ENCODE measurements at places on chromosomes 3 and 15.

- no peak for DNase-seq
Observed at GRCh38 chr15:36358523-36358922, 220.9 kb upstream of the CDIN1 start.

GRCh38 chr3:38031022-38031994, 1.9 kb upstream of the PLCD1 start:
- no peak for DNase-seq

DNA sequence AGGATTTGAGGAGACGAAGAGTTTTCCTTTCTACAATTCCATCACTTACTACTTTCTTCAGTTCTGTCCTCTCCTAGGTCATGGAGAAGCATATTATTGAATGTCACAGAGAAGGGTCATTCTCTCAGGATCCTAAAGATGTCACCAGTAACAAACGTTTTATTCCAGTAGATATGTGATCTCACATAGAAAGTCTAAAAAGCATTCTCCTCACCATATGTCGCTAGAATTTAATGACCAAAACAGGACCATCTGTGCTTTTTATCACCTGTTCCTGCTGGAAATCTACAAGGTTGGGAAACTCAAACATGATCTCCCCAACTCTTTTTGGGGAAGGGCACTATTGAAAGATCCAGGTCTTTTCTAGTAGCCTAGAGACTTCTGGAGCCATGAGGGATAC, 24.0 kb upstream of the FRMD5 start:
- DNase-seq, result no peak

DNA sequence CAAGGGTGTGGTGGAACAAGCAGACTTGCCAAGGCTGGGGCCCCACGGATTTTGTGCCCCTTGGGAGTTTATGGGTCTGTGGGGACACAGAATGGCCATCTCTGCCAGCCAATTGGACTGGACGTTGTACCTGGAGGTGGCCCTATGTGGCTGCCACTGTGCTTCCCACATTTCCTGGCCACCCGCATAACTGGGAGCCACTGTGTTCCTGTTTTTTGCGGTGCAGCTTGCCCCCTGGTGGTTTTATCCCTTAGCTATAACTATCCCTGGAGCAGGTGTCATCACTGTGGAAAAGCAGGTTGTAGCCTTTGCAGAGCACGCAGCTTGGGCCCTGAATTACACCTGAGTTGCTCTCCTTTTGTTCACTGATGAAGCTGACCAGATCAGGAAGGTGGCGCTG, 306.3 kb downstream of the ZPLD1 start:
- DNase-seq, result no peak

DNA sequence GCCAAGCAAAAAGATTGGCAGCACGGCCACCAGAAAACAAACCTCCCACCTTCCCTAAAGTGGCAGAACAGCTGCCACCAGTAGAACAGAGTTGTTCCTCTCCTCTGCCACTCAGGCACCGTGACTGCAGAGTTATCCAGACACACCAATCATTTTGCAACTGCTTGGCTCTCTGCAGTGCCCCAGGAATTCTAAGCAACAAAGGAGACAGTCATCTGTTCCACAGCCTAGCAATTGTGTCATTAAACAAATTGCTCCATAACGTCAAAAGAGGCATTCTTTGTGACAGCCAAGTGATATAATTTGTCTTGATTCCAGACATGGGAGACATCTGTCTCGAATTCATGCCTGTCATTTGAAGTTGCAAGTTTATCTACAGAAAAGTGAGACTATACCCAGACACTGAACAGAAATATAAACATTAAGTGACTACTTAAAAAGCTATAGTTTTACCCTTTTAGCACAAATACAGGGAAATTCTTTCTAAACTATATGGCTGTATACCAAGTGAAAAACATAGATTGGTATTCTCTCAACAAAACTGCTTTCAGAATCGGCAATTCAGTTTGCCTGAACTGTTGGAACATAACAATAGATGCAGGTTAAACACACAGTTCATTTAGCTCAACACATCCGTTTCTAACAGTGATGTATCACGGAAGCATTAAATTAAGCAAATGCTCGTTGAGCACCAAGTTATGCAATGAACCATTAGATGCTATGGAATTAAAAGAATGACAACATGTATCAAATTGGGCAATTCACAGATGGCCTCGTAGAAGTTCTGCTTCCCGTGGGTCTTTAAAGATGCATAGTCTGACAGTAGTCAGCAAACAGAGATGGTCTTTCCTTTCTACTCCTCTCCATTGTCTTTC, 281.3 kb downstream of the FGF12 start:
- DNase-seq, result no peak

- no peak for DNase-seq
Observed at GRCh38 chr3:59107856-59108815, 58.3 kb upstream of the CFAP20DC start.

- DNase-seq, result no peak
Observed at GRCh38 chr3:31041161-31041978, 146.9 kb upstream of the GADL1 start.

- DNase-seq, result no peak
Observed at GRCh38 chr3:67292356-67293121, 294.4 kb downstream of the KBTBD8 start.

DNA sequence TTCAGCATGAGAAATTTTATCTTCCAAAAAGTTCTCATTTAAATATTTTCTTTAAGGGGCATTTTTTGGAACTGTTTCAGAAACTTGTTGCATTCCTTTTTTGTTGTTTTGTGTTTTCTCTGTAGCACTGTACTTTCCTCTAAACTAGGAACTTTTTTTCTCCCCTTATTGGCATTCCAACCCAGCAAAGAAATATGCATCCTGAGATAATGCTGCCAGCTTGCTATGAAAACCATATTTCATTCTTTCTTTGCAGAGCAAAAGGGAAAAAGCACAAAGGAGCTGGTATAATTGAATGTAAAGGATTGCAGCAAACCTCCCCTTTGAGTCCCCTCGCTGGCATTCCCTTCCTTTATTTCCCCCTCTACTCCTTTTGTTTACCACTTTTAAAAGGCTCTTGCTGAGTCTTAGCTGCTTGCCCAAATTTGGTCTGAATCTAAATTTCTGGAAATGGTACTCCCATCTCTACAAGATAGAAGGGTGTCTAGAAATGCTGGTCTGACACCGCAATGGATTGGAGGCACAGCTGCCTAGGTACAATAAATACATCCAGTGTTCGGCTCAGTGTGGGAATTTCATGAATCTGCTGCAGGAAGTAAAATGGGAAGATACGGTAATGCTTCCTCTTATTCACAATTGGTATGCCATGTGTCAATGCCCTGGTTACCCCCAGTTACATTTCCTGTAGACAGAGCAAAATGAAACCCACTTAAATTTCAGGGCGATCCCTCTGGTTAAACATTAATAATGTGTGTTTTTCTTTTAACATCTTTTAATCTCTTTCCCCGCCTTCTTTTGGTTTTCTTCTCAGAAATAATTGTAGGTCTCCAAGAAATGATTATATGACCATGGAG, 156.6 kb downstream of the MEIS2 start:
- no peak for DNase-seq

GRCh38 chr3:58799271-58799670, 132.7 kb upstream of the FAM3D start:
- DNase-seq, result no peak

DNA sequence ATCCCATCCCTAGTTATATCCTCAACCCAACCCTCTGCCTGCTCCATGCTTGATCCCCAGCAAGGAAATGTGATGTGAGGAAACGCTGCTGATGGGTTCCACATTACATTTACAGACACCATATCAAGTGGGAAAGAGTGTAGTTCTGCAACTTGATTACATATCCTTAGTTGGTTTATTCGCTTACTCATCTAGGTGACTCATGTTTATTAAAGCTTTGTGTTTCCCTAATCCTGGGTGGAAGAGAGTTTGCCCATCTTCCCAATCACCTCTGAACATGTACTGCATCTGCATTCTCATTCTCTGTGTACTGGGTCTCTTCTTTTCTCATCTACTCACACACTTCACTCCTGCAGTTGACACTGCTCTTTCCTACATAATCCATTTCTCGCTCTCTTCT, 91.7 kb upstream of the PDZRN3 start:
- DNase-seq, result no peak

GRCh38 chr3:185421577-185422232, 58.8 kb downstream of the MAP3K13 start:
- no peak for DNase-seq

DNA sequence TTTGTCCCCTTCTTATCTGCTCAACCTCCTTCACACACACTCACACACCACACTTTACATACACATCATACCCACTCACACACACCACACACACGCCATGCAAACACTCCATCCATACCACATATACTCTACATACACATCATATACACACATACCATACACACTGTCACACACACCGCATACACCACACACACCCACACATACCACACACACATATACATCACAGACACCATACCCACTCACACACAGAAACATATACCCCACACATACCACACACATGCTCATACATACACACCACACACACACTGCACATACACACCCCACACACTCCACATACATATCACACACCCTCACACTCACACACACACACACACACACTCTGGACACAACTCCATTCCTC, 54.3 kb upstream of the ACP3 start:
- DNase-seq, result no peak

DNA sequence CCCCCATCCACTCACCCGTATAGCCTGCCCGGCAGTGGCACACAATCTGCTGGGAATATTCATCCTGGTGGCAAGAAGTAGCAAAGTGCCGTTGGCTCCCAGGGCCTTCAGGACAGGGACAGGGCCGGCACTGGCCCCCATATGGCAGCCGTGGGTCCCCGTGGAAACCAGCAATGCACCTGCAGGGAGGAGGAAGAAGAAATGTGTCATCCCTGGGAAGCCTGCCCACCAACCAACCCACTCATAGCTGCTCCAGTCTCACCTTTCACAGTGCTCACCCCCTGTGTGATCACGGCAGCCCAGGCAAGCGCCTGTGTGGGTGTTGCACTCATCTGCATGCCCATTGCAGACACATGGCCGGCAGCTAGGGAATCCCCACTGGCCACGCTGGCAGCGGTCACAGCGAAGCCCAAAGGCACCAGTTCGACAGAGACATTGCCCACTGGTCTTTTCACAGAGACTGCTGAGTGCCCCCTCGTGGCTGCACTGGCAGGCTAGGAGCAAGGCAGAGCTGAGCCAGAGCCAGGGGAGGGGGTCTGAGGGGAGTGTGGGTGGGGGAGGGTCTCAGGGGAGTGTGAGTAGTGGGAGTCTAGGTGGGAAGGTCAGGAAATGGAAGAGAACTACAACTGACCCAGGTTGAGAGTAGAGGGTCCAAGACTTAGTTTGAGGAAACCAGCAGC, 4.5 kb upstream of the USP19 start:
- DNase-seq, result no peak

- no peak for DNase-seq
Observed at GRCh38 chr3:14306142-14306541, 96.3 kb upstream of the SLC6A6 start.

DNA sequence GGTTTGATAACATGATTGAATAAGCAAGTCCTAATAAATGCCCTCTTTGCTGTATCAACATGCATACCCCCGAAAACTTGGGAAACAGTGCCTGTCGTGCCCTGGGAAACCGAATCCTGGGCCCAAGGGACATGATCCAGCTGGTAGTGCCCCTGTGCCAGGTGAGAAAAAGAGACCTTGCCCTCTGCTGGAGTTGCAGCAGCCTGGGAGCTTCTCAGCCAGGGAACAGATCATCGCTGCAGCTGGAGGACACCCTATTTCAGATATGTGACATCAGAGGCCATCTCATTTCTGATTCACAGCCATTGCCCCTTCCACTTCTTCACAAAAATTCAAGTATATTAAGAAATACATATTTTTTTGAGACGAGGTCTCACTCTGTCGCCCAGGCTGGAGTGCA, 32.3 kb downstream of the STOML1 start:
- no peak for DNase-seq

DNA sequence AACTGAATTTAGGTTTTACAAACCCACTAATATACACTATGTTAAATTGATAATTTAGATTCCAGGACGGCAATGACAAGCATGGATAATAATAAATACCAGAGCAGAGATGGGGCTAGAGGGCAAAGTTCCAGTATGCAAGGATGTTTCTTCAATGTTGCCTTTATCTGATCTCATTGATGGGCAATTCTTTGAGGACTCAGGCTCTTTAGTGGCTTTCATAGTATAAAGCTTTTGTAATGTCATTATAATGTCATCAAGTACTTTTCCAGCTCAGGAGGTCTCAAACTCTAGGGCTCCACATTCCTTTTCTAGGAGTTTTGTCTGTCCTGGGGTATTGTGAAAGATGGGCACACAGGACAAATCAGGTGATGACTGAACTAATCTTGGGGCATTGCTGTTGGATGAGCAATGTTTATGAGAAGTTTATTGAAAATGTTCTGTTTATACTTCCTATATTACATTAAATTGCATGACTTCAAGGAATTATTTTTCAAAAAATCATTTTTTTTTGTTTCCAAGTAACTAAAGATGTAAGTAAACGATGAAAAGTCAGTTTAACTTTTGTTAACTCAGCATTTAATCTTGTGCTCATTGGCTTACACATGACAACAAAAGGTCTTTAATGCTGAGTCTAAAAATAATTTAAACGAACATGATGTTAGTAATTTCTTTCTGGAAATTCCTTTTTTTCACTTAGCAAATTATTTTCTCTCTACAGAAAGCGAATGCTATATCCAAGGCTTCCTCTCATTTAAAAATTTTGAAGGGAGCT, 116.4 kb downstream of the OXSM start:
- no peak for DNase-seq

DNA sequence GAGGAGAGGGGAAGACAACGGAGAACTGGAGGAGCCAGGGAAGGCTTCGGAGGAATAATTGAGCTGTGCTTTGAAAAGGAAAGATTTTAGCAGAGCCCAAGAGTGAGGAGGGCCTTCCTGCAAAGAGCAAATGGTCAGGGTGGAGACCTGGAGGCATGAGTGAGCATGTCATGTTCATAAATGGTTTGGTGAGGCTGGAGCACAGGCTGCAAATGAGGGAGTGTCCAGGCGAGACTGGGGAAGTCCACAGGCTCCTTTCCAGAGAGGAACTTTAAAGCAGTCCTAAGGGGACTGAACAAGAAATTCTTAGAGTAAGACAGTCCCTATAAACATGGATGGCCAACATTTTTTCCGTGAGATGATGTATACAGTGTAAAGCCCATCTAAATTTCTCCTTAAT, 108.8 kb downstream of the THSD4 start:
- no peak for DNase-seq

- no peak for DNase-seq
Observed at GRCh38 chr3:44647771-44648170, 761 bp upstream of the ZNF35 start.

DNA sequence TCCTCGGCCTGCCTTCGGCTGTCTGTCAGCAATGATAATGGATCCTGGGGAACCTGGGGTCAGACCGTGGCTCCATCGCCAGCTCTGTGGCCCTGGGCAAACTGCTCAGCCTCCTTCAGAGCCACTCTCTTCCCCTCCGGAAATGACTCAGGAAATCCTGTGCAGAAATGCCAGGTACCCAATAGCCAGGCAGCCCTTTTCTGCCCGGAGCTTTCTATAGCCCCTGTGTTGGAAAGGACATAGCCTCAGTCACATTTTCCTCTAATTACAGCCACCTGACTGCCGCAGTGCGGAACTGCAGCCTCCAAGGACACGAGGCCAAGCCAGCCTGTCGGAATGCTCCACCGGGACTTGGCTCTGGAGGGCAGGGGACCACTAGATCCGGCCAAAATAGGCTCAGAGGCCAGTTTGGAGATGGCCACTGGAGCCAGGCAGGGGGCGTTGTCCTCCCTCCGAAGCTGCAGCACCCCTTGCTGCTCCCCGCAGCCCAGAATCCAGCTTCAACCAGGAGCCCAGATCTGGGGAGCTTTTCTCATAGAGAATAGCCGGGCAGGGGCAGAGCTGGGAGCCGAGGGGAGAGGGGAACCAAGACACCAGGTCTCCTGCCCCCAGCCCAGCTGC, 11.6 kb upstream of the ZXDC start:
- no peak for DNase-seq

GRCh38 chr3:145272684-145273083, 888.3 kb downstream of the PLOD2 start:
- no peak for DNase-seq

Measured in activated CD8-positive, alpha-beta memory T cell treated with anti-CD3 and anti-CD28 coated beads for 1 hour (primary cell).